ENCODE measurements at places on chromosomes 6 and 20.
A peak's percentile ranks its signal among the peaks of the same experiment; 100 is the strongest.

DNA sequence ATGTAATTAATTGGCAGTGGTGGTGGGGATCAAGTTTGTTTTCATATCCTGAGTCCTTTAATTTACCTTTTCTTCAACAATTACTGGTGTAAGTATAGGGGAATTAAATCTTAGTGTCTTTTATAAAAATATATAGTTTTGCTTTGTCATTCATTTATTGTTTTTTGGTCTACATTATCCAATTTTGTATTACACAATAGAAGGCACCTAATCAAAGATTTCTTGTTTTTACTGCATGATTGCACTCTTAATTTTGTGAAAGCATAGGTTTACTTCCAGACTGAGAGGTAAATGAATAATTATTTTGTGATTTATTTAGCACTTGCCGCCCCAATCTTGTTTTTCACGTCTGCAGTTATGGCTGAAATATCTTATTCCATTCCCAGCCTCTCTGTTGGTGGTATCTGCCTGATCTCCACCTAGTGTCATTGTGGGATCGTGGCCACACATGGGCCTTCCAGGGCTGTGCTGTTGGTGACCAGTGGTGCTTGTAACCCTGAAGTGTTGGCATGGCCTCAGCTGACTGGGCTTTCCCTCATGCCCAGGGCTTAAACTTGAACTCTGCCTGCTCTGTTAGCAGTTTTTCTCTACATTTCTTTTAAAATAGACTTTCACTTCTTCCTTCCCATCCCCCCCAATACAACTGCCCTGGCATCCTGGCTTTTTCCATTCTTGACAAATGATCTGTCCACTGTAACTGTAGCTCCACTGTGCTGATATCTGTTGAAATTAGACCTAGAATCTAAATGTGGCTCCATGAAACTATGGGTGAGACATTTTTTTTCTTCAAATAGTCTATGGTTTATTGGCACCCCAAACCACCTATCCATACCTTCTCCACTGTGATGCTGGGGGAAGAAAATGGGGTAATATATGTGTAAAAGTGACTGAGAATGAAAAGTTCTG is 24.8 kb downstream of the E2F3 start:
- DNase-seq, result no peak

GRCh38 chr6:72084992-72085569 is 198.7 kb downstream of the RIMS1 start:
- DNase-seq, result no peak

DNA sequence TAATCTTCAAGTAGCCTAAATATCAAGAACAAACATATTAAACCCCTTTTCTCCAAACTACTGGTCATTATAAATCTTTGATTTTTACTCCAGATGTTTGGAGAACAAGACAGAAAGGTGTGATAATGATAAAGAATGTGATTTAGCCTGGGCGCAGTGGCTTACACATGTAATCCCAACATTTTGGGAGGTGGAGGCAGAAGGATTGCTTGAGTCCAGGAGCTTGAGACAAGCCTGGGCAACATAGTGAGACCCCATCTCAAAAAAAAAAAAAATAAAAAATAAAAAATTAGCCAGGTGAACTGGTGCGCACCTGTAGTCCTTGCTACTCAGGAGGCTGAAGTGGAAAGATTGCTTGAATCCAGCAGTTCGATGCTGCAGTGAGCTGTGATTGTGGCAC is 35.1 kb upstream of the FUCA2 start:
- no peak for DNase-seq

GRCh38 chr6:91268941-91269340 is 682.1 kb upstream of the MAP3K7 start:
- no peak for DNase-seq

- no peak for DNase-seq
These were observed 24.0 kb upstream of the SF3B5 start for GRCh38 chr6:144119376-144119775.

DNA sequence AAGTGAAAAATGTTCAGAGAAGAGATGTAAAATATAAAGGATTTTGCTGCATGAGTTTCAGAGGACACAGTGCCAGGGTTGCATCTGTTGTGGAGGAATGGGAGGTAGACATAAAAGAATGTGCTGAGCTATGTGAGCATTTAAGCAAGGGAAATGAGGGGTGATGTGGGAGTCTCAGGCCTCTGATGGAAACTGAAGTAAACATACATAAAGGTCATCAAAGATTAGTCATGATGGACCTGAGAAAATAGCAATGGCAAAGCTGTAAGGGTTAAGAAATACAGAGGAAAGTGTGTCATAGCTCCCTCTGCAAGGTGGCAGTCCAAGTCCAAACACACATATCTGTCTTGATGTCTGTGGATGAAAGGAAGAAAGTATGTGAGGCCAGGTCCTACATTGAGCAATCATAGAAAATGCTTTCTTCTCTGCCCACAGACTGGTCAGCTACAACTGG is 306.6 kb upstream of the ECI2 start:
- no peak for DNase-seq

GRCh38 chr6:29847871-29848630 is 20.4 kb downstream of the HLA-G start:
- peak; percentile 25 for DNase-seq

- no peak for DNase-seq
These were observed 107.1 kb downstream of the TMEM170B start for GRCh38 chr6:11644601-11645000.

- DNase-seq, result no peak
These were observed 152.1 kb upstream of the STMND1 start for GRCh38 chr6:16949716-16950115.

DNA sequence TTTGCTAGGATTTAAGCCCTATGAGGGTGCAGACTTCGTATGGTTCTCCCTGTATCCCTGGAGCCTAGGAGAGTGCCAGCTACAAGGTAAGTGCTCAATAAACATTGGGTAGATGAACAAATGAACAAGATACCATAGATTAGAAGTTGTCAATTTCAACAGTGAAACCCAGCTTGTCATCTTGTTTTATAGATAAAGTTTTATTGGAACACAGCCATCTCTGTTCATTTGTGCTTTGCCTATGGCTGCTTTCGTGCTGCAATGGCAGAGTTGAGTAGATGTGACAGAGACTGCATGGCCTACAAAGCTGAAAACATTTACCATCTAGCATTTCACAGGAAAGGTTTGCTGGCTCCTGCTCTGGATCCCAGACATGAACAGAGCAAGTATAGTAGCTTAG is 5.6 kb downstream of the DAAM2 start:
- DNase-seq, result no peak

DNA sequence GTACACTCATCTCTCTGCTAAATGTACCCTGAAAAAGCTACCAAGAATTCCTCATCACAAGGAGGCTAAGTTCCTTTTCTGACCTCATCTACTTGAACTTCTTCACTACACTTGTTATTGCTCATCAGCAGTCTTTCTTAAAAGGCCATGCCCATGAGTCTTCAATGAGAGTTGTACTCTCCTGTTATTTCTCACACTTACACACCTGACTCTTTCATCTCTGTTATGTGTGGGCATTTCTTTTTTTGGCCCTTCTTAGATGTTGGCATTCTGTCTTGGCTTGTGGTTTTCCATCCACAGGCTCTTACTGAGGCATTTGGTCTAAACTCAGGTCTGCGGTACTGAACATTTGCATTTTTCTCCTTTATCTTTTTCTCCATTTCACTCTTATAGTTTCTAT is 10.7 kb upstream of the SLC17A1 start:
- peak; percentile 7 for DNase-seq

DNA sequence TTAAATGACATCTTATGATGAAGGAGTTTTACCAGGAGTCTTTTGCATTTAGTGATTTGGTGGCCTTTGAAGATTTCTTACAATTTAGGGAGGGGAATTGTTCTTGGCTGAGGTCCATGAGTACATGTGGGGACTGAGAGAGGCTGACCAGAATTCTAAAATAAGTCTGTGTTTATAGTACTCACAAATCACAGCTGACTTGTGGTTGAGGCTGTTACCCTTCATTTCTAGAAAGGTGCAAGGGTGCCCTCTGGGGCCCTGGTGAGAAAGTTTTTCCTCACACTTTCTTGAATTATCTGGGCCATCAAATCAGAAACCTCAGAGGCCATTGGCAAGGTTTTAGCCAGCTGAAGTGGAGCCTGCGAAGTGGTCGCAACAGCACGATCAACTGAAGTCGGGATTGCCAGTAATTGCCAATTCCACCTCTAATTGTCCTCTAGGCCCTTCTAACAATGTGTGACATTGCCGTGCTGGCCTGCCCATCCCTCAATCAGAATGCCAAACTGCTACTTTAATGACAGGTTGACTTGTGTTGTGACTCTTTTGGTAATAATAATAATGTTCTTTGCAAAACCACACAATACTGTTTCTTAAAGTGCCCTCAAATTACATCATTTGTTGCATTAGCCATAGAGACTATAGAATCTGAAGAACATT is 221.6 kb downstream of the OGFRL1 start:
- no peak for DNase-seq

GRCh38 chr6:167824591-167825331 is 1.9 kb upstream of the AFDN start:
- no peak for DNase-seq

DNA sequence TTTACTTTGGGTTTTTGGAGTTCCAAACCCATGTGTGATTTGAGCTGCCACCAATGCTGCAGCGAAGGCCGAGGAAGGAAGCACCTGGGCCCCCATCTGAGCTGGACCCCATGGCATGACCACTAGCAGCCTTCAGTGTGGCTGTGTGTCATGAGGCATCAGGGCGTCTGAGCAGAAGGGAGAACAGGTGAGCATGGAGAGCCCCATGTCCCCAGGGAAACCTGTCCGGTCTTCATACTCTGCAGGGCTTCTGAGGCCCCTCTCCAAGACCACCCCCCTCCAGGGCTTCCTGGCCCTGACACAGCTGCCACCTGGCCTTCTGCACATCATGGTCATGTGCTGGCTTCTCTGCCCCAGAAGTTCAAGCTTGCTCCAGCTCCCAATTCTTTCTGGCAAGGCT is 169.1 kb upstream of the CST7 start:
- no peak for DNase-seq

GRCh38 chr6:148935705-148936435 is 189.0 kb downstream of the UST start:
- DNase-seq, result no peak

DNA sequence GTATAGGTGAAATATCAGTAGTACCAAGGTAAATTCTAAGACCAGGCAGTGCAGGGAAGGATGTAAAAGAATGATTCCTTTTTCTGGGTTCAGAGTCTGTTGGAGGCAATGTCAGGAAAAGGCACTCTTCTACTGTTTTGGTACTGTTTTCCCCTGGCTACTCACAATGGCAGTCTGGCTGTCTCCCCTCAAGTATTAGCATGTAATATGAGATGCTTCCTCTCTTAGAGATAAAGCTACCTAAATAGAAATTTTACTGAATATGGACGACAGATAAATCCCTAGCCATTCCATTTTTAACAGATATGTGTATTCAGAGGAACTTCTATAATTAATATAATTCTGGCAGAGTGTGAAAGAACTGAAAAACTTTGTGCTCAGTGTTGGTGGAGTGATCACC is 3.5 kb downstream of the RNF8 start:
- DNase-seq, result no peak

GRCh38 chr6:112114577-112115223 is 27.3 kb downstream of the FAM229B start:
- no peak for DNase-seq

DNA sequence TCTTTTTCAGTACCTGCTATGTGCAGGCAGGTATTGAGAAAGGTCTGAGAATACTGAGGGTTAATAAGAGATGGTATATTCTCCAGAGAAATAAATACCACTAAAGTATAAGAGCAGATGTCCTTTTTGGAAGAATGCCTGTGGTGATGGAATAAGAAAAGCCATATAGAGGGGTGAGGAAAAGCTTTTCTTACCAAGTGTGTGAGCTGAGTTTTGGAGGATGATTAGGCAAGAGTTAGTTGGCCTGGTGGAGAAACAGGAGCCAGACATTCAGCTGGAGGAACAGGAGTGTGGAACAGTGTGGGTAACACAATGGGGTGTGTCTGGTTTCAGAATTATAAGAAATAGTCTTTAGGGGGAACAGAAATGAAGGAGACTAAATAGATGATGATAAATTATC is 19.9 kb downstream of the ZNF451 start:
- DNase-seq, result no peak

- DNase-seq, result no peak
These were observed 349.1 kb upstream of the GJE1 start for GRCh38 chr6:141783585-141783984.

DNA sequence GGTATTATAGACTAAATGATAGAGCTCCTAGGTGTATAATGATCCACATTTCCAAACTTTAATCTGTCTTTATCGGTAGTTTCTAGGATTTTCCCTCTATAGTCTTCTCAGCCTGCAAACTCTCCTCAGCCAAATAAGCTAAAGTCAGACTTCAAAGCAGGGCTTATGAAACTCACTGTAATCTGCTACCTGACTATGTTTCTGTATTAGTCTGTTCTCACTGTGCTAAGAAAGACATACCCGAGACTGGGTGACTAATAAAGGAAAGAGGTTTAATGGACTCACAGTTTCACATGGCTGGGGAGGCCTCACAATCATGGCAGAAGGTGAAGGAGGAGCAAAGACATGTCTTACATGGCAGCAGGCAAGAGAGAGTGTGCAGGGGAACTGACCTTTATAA is 928.7 kb upstream of the ADGRB3 start:
- DNase-seq, result no peak

DNA sequence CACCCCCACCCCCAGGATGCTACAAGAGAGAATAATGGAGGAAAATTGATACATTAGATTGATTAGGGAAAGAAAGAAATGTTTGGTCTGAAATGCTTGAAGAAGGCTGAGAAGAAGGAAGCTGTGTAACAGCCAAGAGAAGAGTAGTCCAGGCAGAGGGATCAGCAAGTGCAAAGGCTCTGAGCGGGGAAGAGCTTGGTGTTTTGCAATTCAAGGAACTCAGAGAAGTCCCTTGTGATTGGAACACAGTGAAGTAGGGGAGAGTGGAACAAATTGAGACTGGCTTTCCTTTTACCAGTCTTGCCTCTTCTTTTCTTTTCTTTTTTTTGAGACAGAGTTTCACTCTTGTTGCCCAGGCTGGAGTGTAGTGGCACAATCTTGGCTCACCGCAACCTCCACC is 76.6 kb upstream of the CHD6 start:
- no peak for DNase-seq

DNA sequence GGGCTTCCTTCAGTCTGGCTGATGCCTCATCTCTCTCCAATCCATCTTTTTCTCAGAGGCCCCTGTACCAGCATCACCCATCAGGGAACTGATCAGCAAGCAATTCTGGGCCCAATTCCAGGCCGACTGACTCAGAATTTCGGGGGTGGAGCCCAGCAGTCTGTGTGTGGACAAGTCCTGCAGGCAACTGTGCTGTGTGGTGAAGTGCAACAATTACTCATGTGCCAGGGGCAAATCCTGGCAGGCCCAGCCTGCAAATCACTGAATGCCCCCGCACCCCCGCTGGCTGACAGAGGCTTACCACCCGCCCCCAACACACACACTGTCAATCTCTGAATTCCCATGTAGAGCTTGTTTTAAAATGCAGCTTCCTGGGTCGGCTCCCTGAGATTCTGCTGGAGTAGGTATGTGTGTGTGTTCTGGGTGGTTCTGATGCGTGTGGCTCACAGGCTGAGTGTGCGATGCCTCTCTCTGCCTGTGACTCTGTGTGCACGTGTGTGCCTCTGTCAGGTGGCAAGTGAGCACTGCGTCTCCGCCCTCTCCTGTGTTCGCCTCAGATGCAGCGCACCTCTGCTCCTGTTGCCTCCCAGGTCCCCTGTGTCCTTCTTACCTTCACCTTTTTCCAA is 45.4 kb downstream of the SSR1 start:
- DNase-seq, result no peak

Data from GM12878 (cell line).